ENCODE measurements at places on chromosomes 2 and 18.

- DNase-seq = no peak
These were observed 217.0 kb upstream of the ZNF521 start for GRCh38 chr18:25568986-25569385.

DNA sequence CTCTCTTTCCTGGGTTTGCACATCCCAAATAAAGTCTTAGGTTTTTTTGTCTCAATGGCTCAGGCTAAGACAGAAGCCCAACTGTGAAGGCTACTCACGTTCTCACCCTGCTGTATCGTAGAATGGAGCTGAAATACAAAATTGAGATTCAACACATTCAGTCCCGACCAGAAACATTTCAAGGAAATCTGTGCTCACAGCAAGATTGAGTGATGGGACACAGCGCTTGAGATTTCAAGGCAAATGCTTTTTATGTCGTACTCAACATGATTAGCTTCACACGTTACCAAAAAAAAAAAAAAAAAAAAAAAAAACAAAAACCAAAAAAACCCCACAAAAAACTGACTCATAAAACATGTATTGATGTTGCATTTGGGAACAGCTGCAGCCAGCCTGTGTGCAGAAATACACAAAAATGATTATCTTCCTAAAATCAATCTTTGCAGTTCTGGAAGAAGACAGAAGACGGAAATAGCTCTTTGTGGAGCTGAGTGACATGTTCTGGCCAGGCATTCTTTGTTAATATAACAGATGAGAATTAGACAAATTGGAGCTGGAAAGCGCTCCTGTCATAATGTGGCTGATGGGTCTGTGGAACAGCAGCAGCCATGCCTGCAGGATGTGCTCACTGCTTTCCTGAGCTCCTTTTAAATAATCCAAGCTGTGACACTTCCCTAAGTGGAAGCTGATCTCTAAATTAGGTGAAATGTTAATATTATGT, 453.2 kb downstream of the LPIN1 start:
- DNase-seq = no peak

GRCh38 chr2:234544659-234545611, 48.1 kb upstream of the ARL4C start:
- peak; percentile 64 for DNase-seq

DNA sequence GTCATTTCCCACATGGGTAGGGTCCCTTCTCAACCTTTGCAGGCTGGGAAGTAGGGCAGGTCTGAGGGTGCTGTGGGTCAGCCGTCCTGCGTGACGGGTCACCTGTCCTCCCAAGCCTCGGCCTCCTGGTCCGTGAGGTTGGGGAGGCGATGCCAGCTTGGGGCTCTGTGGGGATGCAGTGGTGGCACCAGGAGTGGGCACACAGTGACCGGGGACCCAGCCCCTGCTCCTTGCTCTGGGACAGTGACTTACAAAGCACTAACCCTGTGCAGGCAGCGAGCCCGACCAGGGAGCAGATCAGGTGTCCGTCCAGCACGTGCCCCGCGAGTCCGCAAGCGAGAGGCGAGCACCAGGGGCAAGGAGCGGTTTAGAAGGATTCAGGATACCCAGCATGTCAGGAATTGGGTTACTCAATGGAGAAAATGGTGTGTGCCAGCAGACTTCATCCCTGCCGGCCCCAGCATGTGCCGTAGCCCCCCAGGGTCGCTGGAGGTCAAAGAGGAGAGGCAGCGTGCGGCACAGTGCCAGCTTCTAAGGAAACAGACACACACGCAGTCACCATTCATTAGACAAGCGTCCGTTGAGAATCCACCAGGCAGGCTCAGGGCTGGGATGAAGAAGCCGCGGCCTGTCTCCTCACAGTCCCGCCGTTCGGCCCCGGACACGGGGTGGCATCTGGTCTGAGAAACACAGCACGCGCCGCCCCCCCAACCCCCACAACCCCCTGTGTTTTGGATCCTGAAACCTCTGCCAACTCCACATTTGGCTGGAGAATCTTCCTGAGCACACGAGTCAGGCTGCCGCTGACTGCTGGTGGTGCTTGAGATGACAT, 11.7 kb downstream of the COLEC11 start:
- DNase-seq = no peak

DNA sequence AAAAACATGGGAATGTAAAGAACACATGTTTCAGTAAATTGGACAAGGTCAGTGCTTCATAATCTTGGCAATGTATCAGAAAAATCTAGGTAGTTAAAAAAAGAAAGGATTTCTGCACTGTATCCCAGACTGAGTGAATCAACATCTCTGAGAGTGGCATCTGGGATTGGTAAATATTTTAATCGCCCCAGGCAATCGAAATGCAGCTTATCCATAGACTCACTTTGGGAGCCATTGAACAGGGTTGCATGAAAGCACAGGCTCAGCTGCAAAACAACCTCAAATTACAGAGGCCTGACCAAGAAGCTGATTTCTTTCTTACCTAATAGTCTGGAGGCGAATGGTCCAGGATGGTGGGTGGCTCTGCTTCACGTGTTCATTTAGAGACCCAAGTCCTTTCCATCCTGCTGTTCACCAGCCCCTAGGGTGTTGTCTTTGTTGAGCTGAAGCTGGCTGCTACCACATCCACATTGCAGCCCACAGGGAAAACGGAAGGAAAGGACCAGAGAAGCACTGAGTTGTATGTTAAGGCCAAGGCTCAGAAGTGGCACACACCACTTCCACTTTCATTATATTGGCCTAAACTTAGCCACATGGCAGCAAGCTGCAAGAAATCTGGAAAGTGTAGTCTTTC, 59.0 kb downstream of the MOGAT1 start:
- no peak for DNase-seq
